Esophagus muscularis mucosa (tissue), 4 donors: ENCODE measurements at places on chromosomes 2 and 18. TPM values are rescaled to one million over a fixed set of nuclear protein-coding genes. Genes with fewer than 3 reads are reported as not detected.

Gene ASB18
- total RNA-seq, result not detected

Gene ACTR3
- 192 TPM for total RNA-seq

Gene LIMS3
- 2.2 TPM for total RNA-seq

Gene EML4
- 23.2 TPM for total RNA-seq

Gene HOXD13
- not detected for total RNA-seq

Gene CCDC148
- total RNA-seq, result 2.5 TPM

Gene FSHR
- not detected for total RNA-seq

Gene KCNS3
- 37.4 TPM for total RNA-seq

Gene GREB1L
- 14.5 TPM for total RNA-seq

Gene IL18RAP
- total RNA-seq, result 0.58 TPM

Gene LINC00305
- not detected for total RNA-seq

Gene ZNF396
- 1.4 TPM for total RNA-seq

Gene DCDC2C
- total RNA-seq, result not detected

Gene ASPRV1
- 1.7 TPM for total RNA-seq

Gene CARF
- 11.4 TPM for total RNA-seq

Gene TUBB8B
- total RNA-seq, result not detected

Gene CMPK2
- 3.3 TPM for total RNA-seq

Gene COPS9
- 191 TPM for total RNA-seq

Gene TRIM43
- total RNA-seq, result not detected

Gene ATG9A
- 75.3 TPM for total RNA-seq

Gene CPLX4
- not detected for total RNA-seq

Gene VWC2L
- not detected for total RNA-seq

Gene CNPPD1
- total RNA-seq, result 65.3 TPM

Gene MDH1B
- total RNA-seq, result 1.2 TPM

Gene ELOA2
- total RNA-seq, result not detected

Gene PTPRN
- 5.3 TPM for total RNA-seq

Gene ANKRD39
- total RNA-seq, result 14.5 TPM

Gene MTIF2
- 20.3 TPM for total RNA-seq

Gene ATP8B1
- total RNA-seq, result 21.9 TPM
